Suppressor macrophage treated with lipopolysaccharide for 1 hour (primary cell): ENCODE measurements at places on chromosomes 13 and 19.

DNA sequence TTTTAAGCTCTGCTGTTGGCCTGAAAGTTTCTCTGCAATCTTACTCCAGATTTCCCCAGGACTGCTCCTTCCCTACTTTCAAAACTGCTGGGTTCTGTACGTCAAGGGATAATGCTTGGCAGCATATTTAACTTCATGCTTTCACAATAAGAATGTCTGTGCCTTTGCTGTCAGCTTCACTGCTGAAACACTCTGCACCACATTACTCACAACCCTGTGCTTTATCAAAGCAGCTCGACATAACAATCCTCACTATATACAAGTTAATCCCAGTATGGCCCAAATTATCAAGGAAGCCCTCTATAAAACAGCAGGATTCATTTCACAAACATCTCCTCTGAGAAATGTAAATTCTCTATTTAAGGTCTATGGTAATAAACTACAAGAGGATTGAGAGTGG is 17.5 kb downstream of the LATS2 start:
- no peak for DNase-seq

DNA sequence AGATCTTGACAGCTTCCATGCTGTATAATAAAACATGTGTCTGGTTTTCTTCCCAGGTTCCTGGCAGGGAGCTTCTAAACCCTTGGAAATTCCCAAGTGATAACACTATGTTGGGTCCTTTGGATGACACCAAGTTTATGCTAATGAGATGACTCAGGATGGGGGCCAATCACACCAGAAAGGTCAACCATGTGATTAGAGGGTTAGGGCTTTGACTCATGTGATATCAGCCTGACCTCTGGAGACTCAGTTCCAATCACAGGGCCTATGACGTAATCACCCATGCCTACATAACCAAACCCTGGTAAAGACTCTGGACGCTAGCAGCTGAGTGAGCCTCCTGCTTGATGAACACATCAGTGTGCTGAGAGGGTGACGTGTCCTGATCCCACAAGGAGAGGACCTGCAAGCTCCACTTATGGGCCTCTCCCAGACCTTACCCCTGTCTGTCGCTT is 203.6 kb downstream of the DCLK1 start:
- DNase-seq = peak; percentile 17

DNA sequence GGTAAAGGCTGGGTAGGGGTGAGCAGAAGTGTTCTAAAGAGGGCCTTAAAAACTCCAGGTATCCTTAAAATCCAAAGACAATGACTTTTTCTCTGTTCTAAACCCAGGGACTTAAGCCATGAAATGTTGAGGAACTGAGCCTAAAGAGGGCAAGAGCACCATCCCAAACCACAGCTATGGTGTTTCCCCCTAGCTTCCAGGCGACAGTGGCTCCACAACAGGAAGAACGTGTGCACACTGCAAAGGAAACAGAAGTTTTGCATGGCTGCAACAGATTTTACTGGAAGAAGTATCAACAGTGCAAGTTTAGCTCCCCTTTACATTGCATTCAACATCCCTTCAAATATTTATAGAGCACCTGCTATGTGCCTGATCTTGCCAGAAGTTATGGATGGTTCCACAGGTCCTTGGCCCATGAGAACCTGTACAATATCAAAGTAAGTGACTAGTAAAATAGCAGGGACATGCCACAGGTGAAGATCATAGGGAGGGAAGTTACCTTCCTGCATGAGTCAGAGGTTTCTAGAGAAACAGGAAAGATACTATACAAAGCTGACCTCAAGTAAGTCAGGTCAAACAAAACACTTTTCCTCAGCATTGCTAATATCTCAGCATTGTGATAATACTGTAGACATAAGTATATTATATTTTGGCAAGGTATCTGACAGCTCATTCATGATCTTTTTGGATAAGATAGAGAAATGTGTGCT is 8.4 kb upstream of the KCTD12 start:
- peak; percentile 47 for DNase-seq

DNA sequence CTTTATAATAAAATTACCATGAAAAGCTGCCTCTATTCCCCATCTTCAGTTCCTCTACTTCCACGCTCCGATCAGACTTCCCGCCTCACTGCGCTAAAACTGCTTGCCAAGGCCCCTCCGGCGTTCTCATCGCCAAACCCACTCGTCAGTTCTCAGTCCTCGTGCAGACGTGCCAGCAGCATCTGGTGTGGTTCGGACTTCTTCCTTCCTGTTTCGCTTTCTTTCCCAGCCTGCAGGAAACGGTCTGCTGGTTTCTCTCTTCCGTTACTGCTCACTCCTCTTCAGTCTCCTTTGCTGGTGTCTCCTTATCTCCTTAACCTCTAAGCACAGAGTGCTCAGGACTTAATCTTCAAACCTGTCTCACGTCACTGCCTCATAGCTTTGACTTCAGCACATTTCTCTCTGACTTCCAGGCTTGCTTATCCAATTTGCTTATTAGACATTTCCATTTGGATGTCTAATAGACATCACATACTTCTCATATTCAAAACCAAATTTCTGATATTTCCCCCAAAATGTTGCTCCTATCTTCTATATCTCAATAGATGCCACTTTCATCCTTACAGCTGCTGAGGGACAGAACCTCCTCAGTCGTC is 40.3 kb downstream of the RCBTB2 start:
- DNase-seq = peak; percentile 86

DNA sequence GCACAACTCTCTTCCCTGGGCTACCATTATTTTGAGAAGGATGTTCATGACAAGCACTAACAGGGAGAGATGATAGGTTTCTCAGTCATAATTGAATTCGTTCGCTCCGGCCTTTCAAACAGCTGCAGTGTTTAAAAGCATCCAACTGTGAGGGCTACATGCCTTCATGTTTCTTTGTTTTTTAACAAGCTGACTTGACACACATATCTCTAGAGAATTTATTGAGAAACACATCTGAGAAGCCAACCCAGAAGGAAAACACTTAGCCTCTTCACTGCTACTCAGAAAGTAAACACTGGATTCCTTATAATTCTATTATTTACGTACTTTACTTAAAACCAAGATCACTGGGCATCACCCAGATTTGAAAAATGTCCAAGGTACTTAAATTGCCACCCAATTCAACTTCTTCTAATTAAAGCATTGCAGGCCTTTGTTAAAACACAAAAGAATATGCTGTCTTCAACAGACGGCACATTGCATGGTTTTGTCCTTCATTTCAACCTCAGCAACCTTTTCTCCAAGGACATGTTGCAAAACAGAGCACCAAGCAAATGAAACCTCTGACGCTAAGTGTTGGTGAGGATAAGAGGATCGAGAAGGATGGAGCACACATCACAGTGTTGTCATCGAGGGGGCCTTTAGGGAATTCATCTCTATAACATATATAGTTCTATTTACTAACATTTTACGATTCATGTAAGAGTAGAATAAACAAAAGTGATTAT is 75.8 kb downstream of the TBC1D4 start:
- no peak for DNase-seq

GRCh38 chr13:46267166-46267565 is 55.4 kb downstream of the LRRC63 start:
- no peak for DNase-seq

DNA sequence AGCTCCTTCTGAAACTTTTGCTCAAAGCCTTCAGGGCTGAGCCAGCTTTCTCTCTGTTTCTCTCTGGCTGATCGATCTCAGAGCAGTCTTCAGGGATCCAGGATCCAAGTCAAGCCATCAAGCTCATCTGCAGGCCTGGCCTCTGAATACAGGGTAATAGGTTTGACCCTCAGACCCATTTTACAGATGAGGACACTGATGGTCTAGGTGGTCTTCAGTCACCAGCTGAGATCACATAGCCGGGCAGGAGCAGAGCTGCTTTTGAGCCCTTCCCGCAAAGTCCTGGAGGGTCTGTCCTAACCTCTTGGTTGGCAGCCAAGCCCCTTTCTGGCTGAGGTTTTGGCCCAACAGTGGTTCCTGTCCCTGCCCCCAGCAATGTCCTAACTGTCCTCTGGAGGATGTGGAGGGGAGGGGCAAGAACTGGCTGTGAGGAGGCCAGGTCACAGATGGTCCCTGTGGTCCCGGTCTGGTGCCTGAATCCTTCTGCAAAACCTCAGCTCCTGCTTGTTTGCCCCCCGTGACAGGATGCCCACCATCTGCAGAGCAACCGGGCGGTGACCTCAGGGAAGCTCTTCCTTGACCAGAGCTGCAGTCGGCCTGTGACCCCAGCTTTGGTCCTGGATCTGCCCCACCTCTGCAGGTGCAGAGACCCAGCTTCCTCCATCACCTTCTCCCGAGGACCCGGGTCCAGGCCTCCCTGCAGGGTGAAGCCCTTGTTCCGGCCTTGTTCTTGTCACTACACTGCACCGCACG is 5.8 kb upstream of the PEAK3 start:
- DNase-seq = no peak

DNA sequence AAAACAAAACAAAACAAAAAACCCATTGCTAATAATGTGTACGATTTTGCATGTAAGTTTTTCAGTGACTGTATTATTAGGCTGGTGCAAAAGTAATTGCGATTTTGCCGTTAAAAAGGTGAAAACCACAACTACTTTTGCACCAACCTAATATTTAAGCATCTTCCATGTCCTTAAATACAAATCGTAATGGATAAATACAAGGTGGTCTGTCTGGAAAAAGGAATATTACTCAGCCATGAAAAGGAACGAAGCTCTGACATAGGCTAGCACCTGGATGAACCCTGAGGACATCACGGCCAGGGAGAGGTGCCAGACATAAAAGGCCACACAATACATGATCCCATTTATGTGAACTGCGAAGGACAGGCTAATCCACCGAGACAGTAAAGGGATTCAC is 33.2 kb downstream of the GADD45B start:
- no peak for DNase-seq

DNA sequence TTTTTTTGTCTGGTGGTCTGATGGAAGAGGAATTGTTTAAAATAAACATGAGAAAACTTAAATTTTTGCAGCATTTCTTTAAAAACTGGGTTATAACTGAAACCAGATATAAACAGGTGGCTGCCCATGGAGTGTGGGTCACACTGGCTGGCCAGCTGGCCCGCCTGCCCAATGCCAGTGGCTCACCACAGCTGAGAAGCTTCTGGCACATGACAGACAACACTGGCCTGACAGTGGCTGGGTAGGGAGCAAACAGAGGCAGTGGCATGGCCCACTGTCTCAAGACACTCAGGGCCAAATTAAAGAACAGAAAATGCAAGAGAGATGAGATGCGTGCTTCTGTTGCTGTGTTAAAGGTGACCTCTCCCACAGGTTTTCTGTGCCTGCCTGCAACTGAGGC is 3.1 kb upstream of the SLC35E1 start:
- DNase-seq = no peak

DNA sequence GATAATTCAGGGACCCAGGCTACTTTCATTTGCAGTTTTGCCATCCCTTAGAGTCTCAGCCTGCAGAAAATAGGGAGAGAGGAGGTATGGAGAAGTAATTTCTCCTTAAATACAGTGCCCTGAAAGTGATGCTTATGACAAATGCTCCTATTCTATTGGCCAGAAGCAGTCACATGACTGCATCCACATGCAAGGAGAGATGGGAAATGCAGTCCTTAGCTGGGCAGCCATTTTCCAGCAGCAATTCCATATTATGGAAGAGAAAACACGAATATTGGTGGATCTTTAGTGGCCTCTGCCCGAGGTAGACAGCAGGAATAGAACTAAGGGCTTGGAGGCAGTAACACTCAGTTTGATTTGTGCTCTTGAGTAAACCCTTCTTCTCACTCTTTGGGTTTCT is 39.4 kb downstream of the VAV1 start:
- DNase-seq = peak; percentile 53

DNA sequence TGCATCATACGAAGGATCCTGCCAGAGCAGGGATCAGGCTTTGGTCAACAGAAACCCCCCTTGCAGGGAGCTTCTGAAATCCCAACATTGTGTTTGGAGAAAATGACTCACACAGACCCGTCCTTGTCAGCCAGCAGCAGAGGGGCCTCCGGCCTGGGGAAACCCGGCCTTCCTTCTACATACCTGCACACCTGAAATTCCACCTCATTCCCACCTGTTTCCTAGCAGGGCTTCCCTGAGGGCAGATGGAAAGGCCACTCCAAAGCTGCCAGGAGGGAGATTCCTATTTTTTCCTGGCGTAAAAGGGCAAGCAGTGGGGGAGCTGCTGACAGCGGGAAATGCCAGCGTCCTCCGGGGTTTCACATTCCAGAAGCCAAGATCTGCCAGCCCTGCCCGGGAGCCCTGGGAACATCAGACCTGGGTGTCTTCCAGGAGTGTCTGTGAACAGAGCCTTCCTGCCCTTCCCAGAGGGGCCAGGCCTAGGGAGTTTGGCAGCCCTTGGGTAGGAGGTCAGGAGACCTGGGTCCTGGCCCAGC is 3.0 kb upstream of the IGFL1 start:
- no peak for DNase-seq

DNA sequence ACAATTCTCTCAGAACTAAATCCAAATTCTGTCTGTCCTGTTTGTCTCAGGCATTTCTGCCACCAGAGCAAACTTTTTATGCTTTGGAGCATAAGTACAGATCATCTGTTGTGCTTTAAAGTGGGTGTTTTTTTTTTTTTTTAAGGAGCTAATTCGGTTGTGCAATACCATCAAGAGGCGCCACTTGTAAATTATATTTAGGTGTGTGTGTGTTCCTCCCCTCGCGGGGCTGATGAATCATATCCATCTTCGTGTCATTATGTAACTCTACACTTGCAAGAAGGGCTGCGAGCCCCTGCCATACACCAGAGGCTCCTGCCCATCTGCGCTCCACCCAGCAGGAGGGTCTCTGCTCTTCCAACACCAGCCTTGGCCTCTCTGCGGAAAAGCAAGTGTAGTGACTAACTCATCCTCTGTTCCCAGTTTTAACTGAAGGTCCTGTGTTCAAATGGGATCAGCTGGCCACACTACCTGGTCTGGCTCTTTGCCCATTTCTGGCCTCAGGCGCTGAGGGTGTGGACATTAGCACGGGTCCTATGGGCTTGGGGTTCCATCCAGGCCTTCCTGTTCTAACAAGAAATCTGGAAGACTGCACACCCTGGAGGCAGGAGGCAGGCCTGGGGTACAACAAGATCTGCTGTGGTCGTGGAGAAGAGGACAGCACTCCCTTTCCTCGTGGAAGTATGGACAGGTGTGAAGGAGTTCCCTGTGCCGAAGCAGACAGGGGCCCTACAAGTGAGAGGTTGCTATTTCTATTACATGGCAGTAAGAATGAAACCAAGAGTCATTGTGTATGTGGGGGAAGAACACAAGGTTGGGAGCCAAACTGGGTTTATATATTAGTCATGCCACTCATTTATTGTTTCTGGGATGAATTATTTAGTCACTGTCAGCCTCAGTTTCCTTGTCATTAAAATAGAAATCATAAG is 96.1 kb upstream of the MBNL2 start:
- DNase-seq = no peak
